Activated CD4-positive, alpha-beta T cell treated with anti-CD3 and anti-CD28 coated beads, Interleukin-2, amount 50 U/mL, for 4 hours (primary cell): ENCODE measurements at places on chromosomes 11 and 22.

DNA sequence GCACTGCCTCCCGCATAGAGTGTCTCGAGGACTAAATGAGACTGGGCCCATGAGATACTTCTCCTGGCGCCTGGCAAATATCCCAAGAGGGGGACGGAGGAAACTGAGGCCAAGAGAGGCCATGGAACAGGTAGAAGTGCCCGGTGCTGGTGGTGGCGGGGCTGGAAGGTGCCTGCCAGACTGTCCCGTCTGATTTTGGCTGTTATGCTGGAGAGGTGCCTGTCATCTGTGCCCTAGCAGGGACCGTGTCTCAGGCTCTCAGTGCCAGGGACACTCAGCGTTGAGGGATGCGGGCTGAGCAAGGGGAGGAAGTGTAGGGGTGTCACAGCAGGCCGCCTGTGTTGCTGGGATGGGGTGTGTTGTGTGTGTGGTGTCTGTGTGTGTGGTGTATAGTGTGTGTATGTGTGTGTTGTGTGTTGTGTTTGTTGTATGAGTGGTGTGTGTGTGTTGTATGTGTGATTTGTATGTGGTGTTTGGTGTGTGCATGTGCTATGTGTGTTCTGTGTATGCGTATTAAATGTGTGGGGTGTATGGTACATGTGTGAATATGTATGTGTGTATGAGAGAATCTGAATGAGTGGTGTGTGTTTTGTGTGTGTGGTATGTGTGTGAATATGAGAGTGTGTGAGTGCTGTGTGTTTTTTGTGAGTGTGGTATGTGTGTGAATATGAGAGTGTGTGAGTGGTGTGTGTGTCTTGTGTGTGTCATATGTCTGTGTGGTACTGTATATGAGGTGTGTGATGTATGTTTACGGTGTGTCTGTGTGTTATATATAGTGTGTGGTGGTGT is 21.3 kb upstream of the SHISAL1 start:
- DNase-seq: no peak

DNA sequence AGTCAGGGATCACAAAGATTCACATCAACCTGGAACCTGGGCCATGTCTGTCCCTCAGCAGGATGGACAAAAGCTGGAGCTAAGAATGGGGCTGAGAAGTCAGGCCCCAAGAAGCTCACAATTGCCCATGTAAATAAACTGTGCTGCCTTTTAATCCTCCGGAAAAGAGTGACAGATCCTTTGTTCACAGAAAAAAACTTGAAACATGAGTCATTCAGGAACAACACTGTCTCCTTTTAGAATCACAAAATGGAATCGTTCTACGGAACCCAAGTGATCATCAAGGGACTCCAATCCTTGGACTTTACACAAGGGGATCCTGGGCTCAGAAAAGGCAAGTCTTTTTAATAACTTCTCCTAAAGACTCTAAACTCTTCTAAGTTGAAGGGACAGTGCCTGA is 36.1 kb downstream of the RELT start:
- no peak for DNase-seq

DNA sequence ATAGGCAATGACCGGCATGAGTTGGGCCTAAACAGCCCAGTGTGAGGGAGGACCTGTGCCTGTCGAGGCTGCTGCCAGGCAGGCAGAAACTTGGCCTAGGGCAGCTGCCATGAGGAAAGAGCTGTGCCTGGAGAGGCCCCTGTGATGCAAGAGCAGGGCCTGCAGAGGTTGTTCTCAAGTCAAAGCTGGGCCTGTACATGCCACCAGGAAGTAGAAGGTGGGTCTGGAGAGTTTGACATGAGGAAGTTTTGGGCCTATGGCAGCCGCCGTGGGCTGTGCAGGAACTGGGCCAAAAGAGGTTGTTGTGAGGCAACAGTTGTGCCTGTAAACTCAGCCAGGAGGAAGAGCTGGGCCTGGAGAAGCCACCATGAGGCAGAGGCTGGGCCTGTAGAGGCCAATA is 43.2 kb downstream of the OR4C45 start:
- no peak for DNase-seq

DNA sequence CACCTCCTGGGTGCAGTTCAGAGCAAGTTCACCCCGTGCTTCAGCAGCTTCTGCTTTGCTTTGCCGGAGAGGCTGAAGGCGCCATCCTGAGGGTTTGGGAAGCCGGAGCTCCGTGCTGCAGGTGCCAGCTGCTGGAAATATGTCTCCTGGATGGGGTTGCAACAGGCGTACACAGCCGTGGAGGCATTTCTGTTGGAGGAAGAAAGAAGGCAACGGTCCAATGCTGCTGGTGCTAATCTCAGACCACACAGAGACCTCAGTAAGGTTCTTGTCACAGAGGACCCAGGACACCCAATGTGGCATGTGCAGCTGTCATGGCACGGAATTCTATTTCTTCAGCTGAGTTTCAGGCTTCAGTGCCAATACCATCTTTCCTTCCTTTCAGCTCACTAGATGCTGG is 24.2 kb downstream of the ASPHD2 start:
- no peak for DNase-seq

- DNase-seq: no peak
These were observed 338.7 kb downstream of the GUCY1A2 start for GRCh38 chr11:106679581-106679980.

- no peak for DNase-seq
These were observed 289.5 kb upstream of the C11orf87 start for GRCh38 chr11:109132539-109132938.

GRCh38 chr22:44701187-44701790 is 715 bp upstream of the PRR5 start:
- no peak for DNase-seq

DNA sequence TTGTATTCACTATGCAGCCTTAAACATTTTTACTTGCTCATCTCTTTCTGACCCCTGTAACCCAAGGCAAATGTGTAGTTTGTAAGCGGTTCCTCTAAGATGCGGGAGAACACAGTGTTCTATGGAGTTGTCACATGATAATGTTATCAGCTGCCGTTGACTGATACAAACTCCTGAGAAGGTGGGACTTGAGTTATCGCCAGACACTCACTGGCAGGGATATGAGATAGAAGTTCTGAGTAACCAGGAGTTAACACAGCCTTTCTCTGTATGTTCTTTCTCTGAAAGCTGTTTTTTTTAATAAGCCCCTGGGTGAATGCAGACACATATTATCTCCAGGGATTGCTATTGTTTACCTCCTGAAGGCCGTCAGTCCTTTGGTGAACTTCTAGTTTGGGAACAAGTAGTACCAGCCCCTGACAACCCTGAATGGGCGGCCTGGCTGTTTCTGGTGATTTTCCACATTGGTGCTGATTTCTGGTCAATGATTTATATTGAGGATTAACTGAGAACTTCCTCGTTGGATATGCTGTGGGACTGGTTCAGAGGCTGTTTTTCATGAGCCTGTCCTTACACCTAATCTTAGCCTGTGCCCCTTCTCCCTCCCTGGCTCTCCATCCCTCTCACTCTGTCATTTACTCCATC is 155.3 kb upstream of the RASSF10 start:
- DNase-seq: no peak

DNA sequence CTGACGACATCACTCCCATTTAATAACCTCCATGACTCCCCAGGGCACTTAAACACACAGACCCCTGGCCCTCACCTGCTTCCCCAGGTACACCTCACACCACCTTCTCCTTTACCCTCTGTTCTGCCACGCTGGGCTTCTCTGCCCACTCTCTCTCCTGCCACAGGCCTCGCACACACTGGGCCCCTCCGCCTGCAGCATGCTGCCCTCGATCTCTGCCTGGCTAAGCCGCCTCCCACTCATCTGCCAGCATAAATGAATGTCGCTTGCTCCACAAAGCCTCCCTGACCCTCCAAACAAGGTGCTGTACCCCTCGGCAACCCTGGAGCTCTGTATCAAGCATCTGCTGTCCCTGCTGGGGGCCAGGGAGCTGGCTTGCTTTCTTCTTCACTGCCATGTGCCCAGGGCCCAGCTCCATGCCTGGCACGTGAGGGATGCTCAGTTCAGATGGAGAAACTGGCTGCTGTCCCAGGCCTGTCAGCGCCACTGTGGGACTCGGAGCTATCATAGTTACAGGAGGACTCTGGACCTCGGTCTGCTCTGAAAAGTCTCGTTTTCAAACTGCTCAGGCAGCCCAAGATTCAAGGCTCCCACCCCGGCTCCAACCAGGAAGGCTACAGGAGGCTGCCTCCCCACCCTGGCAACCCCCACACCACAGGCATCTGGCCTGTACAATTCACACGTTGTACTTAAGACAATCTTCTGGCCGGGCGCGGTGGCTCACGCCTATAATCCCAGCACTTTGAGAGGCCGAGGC is 11.9 kb downstream of the TTLL1 start:
- DNase-seq: no peak

- DNase-seq: no peak
These were observed 31.0 kb downstream of the TMPRSS5 start for GRCh38 chr11:113675003-113675561.
